ENCODE measurements at places on chromosomes 7 and 10. TPM values are rescaled to one million over a fixed set of nuclear protein-coding genes. Genes with fewer than 3 reads are reported as not detected.

HGF gene
- total RNA-seq = 9.0 TPM

DNA sequence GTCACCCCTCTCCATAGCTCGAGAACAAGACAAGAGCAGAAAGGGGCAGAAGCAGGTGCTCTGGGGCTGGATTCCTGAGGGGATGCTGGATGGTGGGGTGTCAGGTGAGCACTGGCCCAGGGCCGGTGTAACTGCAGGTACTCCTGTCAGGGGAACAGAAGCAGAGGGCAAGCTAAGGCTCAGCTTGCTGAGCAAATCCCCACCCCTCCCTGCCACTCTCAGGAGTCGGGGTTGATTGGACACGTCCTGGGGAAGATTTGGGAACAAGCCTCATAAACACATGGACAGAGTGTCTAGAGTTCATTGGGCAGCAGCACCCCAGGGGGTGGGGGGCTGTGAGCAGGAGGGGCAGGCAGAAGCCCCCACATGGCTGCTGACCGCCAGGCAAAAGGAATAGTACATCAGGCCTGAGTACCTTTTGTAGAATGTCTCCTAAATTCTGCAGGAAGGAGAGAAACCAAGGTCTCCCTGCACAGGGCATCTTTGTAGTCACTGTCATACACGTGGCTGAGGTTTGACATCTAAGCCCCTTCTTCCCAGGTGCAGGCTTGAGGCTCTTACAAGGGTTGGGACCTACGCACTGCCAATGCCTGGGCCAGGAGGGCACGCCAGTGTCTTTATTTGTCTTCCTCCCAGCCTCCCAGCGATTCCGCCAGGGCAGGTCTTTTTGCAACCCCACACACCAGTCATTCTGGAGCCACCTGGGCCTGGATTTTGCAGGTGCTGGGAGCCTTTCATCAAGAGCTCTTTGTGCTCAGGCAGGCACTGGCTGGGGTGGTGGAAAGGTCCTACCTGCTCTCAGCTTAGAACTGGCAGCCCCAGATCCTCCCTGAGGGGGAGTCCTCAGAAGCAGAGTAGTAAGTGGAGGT, 2.8 kb downstream of the CALML3 start:
- peak; percentile 15 for DNase-seq
- H3K4me1 ChIP-seq = no peaks in the 10 kb centered on the region
- no peak overlapping the region for H3K4me3 ChIP-seq
- H3K36me3 ChIP-seq = no peaks in the 10 kb centered on the region

HSPB1 gene
- 703 TPM for total RNA-seq

CYP2C8 gene
- total RNA-seq = 0.49 TPM

- peaks cover 18% of the 10 kb centered on the region for H3K4me1 ChIP-seq
- no peak overlapping the region for H3K4me3 ChIP-seq
- no peak overlapping the region for H3K27ac ChIP-seq
These were observed 122.3 kb downstream of the CCDC71L start for GRCh38 chr7:106538638-106539037.

- H3K36me3 ChIP-seq = peaks cover 41% of the 10 kb centered on the region
- H3K27me3 ChIP-seq = no peaks in the 10 kb centered on the region
- peak; percentile 84 for DNase-seq
- peaks cover 69% of the 10 kb centered on the region for H3K4me1 ChIP-seq
These were observed 27.8 kb downstream of the STN1 start for GRCh38 chr10:103890194-103890658.

DNA sequence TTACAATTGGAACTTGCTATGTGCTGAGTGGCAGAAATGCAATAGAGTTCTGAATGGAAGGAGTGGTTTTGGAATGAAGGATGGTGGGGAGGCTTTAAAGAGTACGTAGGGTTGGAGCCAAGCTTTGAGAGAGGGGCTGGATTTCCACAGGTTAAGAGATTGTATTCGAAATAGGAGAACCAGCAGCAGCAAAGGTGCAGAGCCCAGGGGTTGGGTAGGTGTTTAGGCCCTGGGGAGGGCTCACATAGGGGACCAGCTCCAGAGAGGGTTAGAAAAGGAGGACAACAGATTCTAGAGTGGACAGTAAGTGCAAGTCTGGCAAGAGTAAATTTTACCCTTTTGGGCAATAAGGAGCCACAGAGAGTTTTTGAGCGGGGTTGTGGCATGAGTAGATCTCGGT, 297.2 kb downstream of the RPS24 start:
- no peak for DNase-seq
- H3K4me3 ChIP-seq = no peak overlapping the region
- no peaks in the 10 kb centered on the region for H3K27me3 ChIP-seq
- H3K36me3 ChIP-seq = no peaks in the 10 kb centered on the region
- H3K4me1 ChIP-seq = peaks cover 3% of the 10 kb centered on the region

DNA sequence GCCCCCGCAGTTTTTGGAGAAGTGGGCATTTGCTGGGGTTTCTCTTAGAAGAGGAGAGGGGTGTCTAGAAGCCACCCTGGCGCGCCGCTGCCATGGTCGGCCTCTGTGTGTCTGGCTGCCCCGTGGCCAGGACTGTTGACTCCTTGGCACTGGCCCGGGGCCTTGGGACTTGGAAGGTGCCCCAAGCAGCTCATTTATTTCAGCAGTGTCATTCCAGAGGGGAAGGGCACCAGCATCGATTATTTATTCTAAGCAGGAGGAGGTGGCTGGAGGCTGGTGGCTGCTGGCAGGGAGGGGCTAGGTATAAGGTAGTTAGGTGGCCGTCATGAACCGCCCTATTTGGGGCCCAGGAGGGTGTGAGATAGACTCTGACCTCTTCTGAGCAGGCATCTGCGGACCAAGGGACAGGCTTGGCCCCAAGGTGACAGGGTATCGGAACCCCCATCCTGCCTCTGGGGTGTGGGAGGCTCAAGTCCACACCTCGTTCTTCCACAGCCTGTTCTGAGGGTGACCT, 1.6 kb downstream of the GTF2IRD1 start:
- no peaks in the 10 kb centered on the region for H3K27me3 ChIP-seq
- DNase-seq = peak; percentile 64
- peaks cover 21% of the 10 kb centered on the region for H3K4me1 ChIP-seq
- no peaks in the 10 kb centered on the region for H3K36me3 ChIP-seq
- peak overlapping the region; percentile 91 for H3K27ac ChIP-seq
- peak overlapping the region; percentile 4 for H3K4me3 ChIP-seq
